Uterus (tissue), 4 donors: ENCODE measurements at places on chromosomes 7 and 10. TPM values are rescaled to one million over a fixed set of nuclear protein-coding genes. Genes with fewer than 3 reads are reported as not detected.

DNA sequence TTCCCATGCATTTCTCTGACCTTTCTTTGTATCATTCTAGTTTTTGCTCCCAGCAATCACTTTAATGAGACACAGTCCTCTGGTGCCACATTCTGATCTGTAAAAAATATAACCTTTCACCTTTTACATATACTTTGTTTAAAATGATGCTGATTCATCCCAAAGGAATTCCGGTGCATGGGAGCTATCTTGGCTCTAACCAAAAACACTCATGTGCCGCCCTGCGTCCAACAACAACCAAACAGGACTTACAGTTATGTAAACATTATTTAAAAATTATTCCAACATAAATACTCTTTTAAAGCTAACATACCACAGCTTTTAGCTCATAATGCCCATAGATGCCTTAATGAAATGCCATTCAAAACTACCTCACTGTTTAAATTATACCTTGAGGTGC, 7.7 kb upstream of the OPALIN start:
- no peak for DNase-seq

The PALD1 gene
- 13.8 TPM for total RNA-seq

DNA sequence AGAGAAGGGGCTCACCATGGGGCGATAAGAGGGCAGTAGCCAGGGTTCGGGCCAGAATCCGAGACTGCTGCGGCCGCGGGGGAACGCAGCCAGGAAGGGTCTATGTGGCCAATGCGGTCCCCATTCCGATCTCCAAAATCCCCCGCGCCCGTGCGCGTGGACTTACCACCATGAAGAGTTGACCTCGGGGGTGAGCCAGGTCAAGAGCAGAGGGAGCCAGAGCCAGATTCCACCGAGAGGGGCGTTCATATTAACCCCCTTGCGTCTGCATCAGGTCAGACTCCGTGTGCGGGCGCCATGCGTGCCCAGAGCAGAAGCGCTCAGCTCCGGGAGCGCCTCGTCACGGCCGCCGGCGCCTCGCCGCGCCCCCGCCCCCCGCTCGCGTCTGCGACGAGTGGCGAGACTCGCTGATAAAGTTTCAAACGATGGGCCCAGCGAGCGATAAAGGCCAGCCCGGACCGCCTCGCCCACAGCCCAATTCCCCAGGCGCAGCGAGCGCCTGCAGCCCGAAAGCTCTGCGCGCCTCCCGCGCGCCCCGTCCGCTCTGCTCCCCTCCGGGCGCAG, at the start of gene WNT2:
Gene WNT2, minus strand, starts transcription at position 318 of the 564 bp plus-strand sequence. Its CDS starts 69 bp downstream, at position 249.
- DNase-seq, result no peak

The AFAP1L2 gene
- 59.3 TPM for total RNA-seq

The WDR86 gene
- total RNA-seq, result 3.2 TPM

DNA sequence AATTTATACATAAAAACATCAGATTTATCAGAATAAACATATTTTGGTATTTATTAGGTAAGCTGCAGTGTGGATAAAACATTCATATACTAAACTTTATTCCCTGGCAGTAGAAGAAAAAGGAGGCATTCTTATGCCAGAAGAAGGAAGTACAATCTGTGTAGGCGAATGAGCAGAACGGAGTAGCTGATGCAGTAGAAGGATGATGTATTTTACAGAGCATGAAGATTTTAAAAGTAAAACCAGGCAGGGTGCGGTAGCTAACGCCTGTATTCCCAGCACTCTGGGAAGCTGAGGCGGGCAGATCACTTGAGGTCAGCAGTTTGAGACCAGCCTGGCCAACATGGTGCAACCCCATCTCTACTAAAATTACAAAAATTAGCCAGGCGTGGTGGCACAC, 294.9 kb upstream of the MKLN1 start:
- DNase-seq, result no peak

The TDRD1 gene
- not detected for total RNA-seq

The FAM171A1 gene
- total RNA-seq, result 31.2 TPM
